ENCODE measurements at places on chromosomes 7 and 10. TPM values are rescaled to one million over a fixed set of nuclear protein-coding genes. Genes with fewer than 3 reads are reported as not detected.

GRCh38 chr10:78616125-78616695 lies 452.6 kb upstream of the ZMIZ1 start:
- DNase-seq: no peak

The RFC2 gene
- 21.1 TPM for total RNA-seq

- no peak for DNase-seq
These were observed 204.7 kb downstream of the DGKI start for GRCh38 chr7:137642031-137642430.

DNA sequence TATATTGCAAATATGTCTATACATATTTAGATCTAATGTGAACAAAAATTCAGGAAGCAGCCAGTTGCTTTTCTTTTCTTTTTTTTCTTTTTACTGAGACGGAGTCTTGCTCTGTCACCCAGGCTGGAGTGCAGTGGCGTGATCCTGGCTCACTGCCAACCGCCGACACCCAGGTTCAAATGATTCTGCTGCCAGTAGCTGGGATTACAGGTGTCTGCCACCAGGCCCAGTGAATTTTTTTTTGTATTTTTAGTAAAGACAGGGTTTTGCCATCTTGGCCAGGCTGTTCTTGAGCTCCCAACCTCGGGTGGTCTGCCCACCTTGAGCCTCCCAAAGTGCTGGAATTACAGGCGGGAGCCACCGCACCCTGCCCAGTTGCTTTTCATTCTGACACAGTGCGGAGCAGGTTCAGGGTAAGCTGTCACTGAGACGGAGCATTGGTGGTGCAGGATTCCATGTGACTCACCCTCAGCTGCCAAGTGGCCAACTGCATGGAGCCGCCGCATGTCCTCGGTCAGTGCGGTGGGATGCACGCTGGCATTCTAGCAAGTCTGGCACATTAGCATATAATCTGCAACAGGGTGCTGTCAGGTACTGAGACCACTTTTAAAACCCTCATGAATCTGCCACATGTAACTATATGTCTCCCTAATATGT lies 362.7 kb downstream of the DNAJB6 start:
- no peak for DNase-seq

DNA sequence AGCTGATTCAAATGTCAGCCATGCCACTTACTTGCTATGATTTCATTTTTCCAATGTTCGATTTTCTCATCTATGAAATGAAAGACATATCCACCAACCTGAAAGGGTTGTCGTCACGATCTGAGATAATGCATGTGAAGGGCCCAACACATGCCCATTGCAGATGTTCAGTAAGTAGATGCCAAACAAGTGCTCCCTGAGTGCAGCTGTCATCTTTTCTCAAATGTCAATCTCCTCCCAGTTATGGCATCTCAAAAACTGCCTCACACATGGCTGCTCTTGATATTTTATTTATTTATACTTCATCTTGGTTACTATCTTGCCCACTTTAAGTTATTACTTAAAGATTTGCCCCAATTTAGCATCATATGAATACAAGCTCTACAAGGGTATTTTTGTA lies 16.8 kb downstream of the CPEB3 start:
- no peak for DNase-seq

All from kidney (tissue), 22 donors.